ENCODE measurements at places on chromosomes 12 and 14.
A peak's percentile ranks its signal among the peaks of the same experiment; 100 is the strongest.

DNA sequence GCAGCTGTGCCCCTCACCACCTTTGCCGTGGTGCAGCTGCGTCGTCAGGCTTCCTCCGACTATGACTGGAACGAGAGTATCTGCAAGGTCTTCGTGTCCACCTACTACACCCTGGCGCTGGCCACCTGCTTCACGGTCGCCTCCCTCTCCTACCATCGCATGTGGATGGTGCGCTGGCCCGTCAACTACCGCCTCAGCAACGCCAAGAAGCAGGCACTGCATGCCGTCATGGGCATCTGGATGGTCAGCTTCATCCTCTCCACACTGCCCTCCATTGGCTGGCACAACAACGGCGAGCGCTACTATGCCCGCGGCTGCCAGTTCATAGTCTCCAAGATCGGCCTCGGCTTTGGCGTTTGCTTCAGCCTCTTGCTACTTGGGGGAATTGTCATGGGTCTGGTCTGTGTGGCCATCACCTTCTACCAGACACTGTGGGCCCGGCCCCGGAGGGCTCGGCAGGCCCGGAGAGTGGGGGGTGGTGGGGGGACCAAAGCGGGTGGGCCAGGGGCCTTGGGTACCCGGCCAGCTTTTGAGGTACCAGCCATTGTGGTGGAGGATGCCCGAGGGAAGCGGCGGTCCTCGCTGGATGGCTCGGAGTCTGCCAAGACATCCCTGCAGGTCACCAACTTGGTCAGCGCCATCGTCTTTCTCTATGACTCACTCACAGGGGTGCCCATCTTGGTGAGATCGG is 2.6 kb downstream of the GPR162 start:
- no peak for DNase-seq

DNA sequence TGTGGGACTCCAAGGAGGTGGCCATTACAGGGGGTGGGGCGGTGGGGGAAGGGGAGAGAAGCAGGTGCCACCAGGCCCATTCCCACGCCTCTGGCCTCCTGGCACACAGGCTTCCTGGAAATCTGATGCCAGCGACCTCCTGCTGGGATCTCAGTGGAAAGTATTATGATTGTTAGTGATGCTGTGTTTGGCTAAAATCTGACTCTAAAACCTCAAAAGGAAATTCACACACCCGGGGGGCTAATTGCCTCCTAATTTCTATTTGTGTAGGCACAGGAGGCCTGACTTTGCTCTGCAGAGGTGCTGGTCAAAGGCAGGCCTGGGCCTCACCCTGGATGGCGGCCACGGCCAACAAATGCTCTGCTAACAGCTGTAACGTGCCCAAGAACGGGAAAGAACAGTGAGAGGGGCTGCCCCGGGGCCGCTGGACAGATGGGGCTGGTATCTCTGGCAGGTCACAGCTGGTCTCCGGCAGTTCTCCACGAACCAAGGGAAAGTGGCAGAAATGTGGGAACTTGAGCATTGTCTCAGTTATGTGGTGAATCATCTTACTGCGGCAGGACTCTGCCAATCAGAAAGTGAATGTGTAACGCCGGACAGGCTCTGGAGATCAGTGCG is 14.3 kb downstream of the FAM181A start:
- no peak for DNase-seq

GRCh38 chr12:57079821-57080220 is 1.2 kb upstream of the NEMP1 start:
- no peak for DNase-seq

DNA sequence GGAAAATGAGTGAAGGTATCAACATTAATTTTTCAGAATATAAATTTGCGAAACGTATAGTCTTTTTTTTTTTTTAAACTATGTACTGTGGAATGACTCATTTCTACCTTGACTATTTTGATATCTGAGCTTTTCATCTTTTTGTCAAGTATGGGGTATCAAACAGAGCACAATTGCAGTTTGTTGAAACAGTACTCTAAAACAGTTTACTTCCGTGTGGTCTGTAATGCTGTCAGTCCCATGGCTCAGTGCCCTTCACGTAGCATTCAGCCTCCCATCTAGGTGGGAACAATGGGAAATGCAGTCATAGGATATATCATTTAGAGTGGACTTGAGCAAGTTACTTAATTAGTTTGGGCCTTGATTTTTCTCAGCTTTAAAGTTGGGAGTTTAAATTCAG is 139.5 kb downstream of the ERC1 start:
- no peak for DNase-seq

GRCh38 chr14:70731447-70732239 is 77.7 kb downstream of the MAP3K9 start:
- DNase-seq: no peak

DNA sequence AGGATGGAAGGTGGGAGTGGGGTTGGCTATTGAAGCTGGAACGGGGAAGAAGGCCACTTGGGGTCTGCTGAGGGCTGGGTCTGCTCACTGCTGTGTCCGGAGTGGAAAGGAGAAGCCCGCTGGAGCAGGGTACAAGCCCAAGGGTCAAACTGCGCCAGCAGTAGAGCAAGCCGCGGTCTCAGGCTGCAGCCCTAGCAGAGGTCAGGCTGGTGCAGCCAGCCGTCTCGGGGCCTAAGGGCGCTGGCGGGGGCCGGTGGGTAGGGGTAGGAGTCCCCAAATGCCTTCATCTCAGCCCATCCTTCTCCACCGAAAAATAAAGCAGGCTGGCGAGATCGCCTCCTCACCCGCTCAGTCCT is 718 bp upstream of the JDP2 start:
- no peak for DNase-seq

GRCh38 chr14:57073986-57074385 is 194.7 kb downstream of the EXOC5 start:
- DNase-seq: no peak

- DNase-seq: no peak
Observed at GRCh38 chr14:94374116-94374515, 14.3 kb downstream of the SERPINA1 start.

DNA sequence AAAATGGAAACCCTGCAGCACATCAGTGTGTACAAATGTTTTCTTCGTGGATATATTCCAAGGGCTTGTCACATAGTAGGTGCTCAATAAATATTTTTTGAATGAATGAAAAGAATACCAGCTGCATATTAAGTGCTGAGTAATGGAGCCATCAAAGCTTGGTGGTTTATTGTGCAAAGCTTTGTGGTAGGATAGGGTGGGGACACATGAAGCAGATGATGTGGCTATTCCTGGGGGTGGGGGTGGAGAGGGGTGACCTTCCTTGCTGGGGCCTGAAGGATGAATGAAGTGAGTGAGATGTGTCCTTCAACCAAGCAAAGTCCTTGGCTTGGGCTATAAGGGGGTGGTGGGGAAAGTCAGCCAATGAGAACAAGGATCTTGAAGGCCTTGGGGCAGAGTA is 4.3 kb upstream of the KRT81 start:
- no peak for DNase-seq

DNA sequence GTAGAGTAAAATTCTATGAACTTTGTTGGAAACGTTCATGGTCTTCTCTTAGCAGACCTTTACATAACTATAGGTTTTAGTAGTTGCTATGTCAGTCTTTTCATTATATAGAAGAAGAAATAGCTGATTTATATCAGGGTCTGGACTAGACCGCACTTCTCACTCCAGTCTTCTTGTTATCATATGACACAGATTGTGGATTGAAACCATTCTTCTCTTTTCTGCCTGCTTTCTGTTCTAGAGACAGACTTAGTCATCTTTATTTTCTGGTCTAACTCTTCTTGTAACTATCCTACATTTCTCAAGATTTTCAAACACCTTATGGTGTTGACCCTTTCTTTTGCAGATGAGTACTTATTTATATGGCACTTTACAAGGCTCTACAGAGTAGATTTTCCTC is 55.7 kb downstream of the PCNX1 start:
- no peak for DNase-seq

DNA sequence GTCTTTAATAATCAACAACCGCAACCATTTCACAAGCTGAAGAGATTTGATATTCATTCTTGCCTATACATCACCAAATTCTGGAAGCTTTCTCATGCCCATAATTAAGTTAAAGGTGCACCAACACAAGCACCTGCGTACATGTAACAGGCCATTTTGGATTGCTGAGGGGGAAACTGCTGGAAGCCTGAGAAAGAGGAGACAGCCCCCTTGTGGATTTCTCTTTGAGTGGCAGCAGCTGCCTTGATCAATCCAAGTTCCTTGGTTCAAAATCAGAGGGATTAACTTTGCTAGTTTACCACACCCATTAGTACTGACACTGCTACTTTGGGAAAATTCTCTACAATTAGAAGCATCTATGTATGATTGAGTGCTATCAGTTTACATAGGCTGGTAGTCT is 321.1 kb downstream of the NOVA1 start:
- DNase-seq: no peak

- no peak for DNase-seq
Observed at GRCh38 chr12:39354955-39355354, 88.0 kb downstream of the KIF21A start.

DNA sequence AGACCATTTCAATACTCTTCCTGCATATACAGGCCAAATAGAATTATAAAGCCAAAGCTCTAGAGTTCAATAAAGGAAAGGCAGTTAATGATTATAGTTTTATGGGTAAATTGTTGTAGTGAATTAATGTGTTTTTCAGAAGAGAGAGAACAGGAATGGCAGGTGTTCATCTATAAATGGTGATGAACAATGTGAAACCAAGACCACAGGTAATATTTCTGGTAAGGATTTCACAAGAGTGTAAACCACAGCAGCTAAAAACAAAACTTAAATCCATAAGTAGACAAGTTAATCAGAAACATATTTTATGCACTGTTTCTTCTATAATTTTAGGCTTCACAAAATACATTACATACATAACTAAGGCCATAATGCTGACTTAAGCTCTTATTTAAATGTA is 204.4 kb downstream of the SYT1 start:
- no peak for DNase-seq

GRCh38 chr12:26125400-26126339 is 833 bp upstream of the BHLHE41 start:
- no peak for DNase-seq

DNA sequence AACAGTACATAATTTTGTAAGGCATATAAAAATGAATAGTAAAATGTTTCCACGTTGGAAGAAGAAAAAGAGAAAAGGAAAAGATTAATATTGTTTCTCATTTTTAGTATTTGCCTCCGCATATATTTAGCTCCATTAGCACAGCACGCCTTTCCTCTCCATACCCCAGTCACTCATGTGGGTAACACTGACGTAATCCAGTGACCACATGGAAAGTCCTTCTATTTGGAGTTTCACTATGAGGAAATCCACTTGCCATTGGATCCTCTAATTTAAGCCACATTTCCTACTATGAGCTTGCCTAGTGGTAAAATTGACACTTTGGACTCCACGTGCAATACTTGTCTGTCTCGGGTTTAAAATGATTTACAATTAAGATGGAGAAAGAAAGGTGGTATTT is 5.7 kb upstream of the SLCO1A2 start:
- no peak for DNase-seq

- no peak for DNase-seq
Observed at GRCh38 chr14:56243110-56243509, 124.9 kb downstream of the PELI2 start.

DNA sequence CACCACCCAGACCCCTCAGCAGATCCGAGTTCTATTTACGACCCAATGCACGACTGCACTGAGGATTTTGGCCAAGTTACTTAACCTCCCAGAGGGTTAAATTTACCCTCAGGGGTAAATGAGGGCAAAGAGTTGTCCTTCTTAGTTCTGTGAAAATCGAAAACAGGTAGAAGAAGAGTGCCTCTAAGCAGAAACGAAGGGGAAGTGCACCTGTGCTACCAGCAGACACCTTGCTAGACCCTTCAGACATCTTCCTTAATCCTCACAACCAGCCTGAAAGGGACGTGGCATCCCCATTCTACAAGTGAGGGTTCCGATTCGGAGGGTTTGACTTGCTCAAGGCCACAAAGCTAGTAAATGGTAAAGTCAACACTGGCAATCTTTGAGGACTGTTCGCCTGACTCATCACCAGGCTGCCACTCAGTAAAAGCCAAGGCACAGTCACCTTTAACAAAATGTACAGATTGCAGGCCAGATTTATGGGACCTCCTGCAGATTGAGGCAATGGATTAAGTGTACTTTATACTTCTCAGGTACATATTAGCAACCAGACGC is 1.6 kb downstream of the GSG1 start:
- DNase-seq: peak; percentile 73

GRCh38 chr12:47039079-47039478 is 40.3 kb upstream of the PCED1B start:
- DNase-seq: no peak

GRCh38 chr12:52226446-52226845 is 6.6 kb upstream of the KRT7 start:
- DNase-seq: no peak

- DNase-seq: no peak
Observed at GRCh38 chr14:77364146-77364545, 12.7 kb downstream of the TMED8 start.

- no peak for DNase-seq
Observed at GRCh38 chr12:9047105-9047504, 57.8 kb downstream of the KLRG1 start.

DNA sequence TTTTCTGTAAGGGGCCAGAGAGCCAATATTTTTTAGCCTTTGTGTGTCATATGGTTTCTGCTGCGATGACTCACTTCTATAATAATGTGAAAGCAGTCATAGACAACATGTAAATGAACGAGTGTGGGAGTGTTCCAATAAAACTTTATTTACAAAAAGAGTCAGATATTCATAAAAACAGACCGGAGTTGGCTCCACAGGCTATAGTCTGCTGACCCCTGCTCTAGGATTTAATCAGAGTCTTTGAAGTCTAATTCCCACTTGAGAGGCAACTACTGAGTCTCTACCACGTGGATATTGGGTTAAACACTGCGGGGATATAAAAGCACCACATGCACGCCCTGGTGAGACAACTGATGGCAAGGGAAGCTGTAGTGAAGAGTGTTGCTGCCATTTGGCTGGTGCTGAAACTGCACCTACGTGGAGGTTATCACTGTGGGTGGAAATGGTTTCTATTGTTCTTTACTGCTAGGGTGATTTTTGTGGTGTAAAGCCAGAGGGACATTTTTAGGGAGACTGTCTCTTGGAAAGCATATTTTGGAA is 3.6 kb upstream of the NINJ2 start:
- peak; percentile 51 for DNase-seq

- no peak for DNase-seq
Observed at GRCh38 chr14:63992858-63993257, 140.1 kb downstream of the SYNE2 start.

DNA sequence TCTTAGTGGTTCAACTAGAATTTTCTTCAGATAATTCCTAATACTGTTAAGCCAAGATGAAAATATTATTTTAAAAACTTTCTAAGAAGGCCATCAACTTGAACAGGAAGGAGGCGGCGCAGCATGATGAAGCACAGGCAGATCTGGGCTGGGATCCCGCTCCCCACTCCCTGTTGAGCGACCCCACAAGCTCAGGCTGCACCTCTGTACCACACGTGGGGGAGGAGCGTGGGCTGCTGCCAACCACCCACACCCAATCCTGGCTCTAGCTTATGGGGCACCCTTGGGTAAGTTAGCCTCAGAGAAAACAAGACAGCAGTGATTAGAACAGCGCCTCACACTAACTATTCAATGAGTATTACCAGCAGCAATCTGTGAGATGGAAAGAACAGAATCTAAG is 6.0 kb downstream of the MTERF2 start:
- DNase-seq: no peak
